ENCODE measurements at places on chromosomes 11 and 22. TPM values are rescaled to one million over a fixed set of nuclear protein-coding genes. Genes with fewer than 3 reads are reported as not detected.

OLFML1 gene
- polyA plus RNA-seq = 8.3 TPM

DNA sequence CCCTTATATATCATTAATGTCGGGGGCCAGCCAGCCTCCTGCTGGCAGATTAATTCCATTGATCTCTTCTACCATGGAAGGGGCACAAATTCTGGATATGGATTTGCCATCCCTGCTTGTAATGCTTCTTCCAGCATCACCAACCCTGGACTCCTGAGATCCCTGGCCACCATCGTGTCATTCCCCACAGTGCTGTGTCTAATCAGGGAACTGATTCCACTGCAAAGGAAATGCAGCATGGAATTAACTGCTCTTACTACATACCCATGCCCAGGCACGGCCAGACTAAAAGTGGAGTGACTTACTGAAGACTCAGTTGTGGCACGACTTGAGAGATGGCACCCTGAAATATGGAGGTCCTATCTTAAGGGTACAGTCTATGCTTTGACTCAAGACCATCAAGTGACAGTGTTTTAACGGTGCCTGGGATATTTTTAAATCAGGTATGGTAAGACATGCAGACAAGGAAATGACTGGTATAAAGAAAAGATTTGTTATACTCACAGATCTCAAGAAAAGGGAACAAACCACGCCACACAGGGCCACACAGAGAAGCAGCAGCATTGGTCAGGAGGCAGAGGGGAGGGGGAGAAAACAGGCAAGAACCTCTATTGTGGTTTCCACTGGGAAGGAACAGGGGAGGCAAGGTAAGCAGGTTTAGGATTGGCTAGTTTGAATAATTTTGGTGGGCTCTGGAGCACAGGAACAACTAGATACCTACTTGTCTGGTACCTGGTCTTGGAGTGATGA is 65.1 kb downstream of the IGLL5 start:
- DNase-seq = no peak

CHST1 gene
- polyA plus RNA-seq = 2.9 TPM

DNA sequence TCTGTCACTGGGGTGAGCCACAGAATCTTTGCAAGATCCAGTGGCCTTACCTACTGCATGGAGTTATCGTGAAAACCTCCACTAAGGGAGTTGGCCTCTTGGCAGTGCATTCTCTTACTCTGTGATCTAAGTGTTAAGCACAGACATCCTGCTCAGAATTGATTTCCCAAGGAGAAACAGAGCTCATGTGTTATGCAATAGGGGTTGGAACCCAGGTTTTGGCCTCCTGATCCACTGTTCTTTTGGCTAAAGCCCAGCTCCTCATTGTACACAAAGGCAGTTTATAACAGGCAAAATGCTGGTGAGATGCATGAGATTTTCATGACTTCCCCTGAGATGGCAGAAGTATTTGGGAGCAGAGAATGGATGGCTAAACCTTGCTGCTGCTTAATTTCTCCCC is 11.8 kb downstream of the DTX4 start:
- no peak for DNase-seq

USP35 gene
- 4.0 TPM for polyA plus RNA-seq

DNA sequence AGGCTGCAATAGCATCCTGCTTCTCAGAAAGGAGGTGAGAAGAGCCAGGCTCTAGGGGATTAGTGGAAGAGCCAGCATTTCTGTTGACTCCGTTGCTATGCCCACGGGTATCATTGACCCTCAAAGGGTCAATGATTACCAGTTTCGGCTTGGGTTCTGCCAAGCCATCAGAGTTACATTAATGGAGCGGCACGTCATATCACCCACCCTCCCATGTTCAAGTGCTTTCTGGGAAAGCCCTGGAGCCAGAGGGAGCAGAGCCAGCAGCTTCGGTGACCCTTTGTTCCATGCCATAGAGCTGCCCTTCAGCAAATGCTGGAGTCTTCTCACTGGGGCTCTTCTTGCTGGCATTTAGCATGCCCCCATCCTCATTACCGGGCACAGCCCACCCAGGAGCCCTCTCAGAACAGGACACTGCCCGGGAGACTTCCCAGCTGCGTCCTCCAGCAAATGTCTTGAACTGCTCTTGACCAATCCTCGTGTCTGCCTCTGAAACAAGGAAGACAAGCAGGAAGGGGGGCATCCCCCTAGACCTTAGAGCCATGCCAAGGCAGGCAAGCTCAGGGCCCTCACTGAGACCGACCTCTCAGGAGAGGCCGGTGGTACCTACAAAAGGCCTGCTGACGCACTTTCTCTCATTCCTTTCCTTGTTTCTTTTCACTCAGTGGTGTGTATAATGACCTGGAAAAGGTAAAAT is 14.6 kb downstream of the KCNJ1 start:
- peak; percentile 86 for DNase-seq

DNA sequence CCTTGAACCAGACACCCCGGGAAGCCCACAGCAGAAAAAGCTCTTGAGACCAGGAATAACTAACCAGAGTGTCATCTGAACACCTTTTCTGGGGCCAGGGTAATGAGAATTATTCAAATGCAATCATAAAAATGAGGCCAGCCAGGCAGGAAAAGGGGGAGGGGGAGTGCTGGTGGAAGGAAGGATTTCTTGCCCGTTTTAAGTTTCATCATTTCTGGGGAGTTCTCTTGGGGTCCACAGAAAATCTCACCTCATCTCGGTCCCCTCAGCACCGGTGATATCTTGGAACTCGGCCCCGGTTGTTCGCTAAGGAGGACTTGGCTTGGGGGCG is 495 bp upstream of the PKNOX2 start:
- no peak for DNase-seq

KRTAP5-6 gene
- polyA plus RNA-seq = not detected

LRRC74B gene
- not detected for polyA plus RNA-seq

NDUFC2 gene
- polyA plus RNA-seq = 457 TPM

- no peak for DNase-seq
Observed at GRCh38 chr11:128172046-128172878, 415.1 kb downstream of the ETS1 start.

DNA sequence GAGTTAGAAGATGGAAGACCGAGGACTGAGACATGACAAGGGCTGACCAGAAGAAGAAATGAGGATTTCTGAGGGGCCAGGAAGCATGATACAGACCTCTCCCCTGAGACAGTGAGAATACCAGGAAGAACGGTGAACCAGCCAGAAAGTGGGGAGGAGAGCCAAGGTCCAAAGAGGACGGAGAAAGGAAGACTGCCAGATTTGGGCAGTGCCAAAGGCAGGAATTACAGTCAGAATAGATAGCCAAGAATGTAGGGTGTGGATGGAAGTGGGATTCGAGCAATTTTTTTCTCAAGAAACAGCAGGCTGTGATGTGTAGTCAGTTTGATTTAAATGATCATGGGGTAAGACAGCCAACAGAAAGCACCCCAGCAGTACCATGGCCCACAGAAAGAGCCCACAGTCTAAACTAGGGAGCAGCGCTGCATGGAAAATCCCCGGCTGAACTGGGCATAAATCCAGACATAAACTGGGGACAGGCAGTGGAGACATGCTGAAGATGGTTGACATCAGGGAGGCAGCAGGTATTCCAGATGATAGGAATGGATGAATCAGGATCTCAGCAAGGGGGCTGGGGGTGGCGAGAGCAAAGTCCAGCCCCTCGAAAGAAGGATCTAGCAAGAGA is 67.3 kb upstream of the BARX2 start:
- DNase-seq = no peak

GRCh38 chr11:113373981-113374560 is 13.5 kb upstream of the ANKK1 start:
- DNase-seq = no peak

GRCh38 chr11:131572423-131572822 is 202.0 kb downstream of the NTM start:
- no peak for DNase-seq

- DNase-seq = no peak
Observed at GRCh38 chr11:121198491-121198890, 94.1 kb upstream of the SC5D start.

- DNase-seq = no peak
Observed at GRCh38 chr11:101741061-101741460, 157.3 kb upstream of the TRPC6 start.

DNA sequence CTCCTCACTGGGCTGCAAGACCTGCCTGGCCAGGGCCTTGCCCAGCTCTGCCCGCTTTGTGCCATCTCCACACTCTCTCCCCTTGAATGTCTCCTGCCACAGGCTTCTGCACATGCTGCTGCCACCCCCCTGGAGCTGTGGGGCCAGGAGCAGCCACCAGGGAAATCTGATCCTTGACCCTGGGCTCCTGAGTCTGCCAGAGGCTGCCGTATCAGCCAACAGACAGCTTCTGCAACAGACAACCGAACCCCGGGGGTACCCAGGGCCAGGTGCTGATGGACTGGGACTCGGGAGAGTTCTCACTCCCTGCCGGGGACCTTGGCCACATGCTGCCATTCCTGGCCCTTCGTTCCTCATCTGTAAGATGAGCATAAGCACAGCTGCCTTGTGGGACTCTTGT is 3.3 kb upstream of the PPARA start:
- DNase-seq = no peak

DNA sequence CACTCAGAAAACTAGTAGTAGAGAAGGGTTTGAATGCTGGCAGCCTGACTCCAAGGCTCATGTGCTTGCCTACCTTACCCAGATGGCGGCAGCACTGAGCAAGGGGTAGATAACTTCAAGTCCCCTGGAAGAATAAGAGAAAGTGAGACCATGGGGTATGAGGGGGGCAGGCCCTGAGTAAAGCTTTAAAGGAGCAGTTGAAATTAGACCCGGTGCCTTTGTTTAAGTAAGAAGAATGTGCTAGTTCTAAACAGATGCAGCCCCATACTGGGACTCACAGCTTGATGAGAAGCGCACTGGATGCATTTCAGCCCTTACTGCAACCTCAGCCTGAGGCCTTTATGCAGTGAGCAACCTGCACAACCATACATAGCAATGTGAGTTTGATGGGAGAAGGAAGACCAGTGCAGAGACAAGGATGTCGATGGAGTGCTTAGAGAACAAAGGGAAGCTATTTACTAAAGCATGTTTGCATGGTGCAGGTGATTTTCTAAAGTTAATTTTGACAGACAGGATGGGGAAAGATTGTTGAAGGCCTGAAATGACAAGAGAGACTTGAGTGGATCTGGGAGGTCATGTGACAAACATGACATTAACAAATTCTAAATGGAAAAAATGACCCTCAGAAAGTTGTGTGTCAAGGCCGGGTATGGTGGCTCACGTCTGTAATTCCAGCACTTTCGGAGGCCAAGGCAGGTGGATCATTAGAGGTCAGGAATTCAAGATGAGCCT is 27.1 kb upstream of the TMA7B start:
- DNase-seq = no peak

DNA sequence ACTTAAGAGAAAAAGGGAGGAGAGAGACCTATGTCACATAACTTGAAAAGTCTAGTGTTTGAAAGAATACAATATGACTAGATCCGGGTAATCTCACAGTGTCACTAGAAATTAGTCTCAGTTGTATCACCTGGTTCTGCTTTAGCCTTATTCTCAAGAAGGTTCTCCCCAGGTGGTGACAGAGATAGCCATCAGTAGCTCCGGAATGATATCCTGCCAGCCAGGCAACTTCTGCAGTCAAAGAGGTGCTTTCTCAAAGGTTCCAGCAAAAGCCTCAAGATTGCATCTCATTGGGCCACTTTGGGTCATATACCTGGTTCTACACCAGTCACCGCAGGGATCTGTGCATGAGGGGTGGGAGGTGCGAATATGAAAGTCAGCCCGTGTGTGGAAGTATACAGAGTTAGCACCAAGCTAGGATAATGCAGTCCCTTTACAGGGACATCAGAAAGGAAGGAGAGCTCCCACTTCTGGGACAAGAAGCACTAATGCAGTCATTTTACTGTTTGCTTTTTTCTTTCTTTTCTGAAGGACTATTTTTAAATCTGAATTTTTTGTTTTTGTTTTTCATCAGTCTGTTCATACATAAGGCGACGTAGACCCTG is 61.1 kb downstream of the CYB5R2 start:
- DNase-seq = no peak

GRCh38 chr22:29872989-29873388 is 10.0 kb upstream of the MTMR3 start:
- DNase-seq = no peak

F2 gene
- not detected for polyA plus RNA-seq

OR5A2 gene
- polyA plus RNA-seq = not detected

COX8A gene
- 2,092 TPM for polyA plus RNA-seq

DNA sequence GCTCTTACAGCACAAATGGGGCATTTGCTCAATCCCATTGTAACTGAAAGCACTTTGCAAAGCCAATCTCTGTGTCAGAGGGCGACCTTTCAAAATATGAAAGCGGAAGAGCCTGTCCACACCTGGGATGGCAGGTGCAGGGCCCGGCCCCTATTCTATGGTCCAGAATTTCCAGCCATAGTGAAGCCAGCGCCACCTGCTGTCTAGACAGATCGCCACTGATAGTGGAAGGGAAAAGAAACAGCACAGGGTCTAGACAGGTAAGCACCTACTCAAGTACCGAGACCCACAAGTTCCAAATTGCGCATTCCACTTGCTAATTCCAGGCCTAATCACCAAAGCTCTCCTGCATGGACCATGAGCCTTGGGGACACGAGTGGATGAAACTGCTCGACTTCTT is 141.4 kb downstream of the NTM start:
- DNase-seq = no peak

C22orf23 gene
- polyA plus RNA-seq = 1.0 TPM

GRCh38 chr22:45270095-45271020 is 14.4 kb upstream of the UPK3A start:
- DNase-seq = no peak

Data from kidney (tissue), 22 donors.